Right renal cortex interstitium (tissue), 3 donors: ENCODE measurements at places on chromosomes 3 and 15.

DNA sequence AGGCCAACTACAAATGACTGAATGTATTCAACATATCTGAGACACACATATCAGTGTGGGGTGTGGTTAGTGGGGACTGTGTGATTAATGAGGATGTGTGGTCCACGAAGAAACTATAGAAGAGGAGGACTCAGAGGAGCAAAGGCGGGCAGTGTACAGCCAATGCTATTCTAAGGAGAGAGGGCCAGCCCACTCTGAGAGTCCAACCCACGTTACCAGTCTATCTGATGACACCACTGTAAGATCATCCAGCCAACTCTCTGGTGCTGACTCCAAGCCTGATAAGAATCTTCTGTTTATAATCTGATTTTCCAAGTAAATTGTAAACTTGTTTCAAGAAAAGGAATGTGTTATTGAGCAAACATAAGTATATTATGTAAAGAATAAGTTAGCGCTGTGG, 47.2 kb downstream of the MCF2L2 start:
- DNase-seq = no peak

DNA sequence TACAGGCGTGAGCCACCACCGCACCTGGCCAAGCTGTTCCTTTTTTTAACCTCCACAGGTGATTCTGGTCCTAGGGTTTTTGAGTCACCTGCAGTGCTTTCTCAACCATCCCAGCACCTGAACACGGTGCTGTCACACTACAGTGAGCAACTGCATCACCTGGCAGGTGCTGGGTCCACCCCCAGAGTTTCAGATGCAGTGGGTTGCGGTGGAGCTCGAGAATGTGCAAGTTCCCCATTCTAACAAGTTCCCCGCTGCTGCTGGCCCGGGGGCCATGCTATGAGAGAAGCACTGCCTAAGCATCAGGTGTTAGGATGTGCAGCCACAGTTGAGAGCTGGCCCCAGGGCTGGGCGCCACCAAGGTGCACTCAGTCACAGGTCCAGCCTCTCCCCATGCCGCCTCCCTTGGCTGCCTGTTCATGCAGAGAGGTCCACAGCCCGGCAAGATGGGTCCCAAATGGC, 18.0 kb downstream of the ISG20 start:
- DNase-seq = no peak

- DNase-seq = no peak
Observed at GRCh38 chr3:124401843-124402242, 328.4 kb upstream of the UMPS start.

DNA sequence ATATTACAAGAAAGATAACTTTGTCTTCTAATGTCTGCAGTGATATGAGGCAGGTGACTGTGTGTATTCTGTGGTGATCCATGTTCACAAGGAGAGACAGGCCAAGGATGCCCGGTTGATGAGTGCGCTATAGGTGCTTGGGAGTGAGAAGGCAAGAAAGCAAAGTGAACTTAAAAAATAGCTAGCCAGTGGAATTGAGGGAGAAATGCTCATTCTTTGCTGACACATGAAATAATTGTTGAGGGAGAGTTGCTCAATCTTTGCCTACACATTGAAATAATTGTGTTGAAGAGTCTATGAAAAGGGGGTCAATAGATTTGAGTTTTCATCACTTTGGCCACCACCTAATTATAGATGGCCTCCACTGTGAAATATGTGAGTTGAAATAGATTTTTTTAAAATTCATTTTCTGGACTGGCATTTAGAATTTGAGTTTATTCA, 156.3 kb downstream of the LPP start:
- DNase-seq = no peak

DNA sequence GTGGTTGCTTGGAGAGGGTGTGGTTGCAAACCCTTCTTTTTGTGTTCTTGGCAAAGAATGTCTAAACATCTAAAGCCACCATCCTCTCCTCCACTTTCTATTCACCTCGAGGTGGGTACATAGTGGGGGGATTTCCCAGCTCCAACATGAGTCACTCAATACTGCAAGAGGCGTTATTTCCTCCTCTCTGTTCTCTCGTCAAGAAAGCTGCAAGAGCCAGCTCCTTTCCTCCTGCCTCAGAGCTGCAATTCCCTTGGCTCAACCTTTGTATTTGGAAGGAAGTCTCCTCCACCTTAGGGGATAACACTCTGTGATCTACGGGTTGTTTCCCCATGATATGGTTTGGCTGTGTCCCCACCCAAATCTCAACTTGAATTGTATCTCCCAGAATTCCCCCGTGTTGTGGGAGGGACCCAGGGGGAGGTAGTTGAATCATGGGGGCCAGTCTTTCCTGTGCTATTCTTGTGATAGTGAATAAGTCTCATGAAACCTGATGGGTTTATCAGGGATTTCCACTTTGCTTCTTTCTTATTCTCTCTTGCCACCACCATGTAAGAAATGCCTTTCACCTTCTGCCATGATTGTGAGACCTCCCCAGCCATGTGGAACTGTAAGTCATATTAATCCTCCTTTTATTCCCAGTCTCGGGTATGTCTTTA, 138.4 kb downstream of the PLCL2 start:
- no peak for DNase-seq

GRCh38 chr3:38001456-38002081, 11.0 kb downstream of the VILL start:
- DNase-seq = no peak

- DNase-seq = no peak
Observed at GRCh38 chr3:140769951-140770350, 92.1 kb downstream of the TRIM42 start.

- no peak for DNase-seq
Observed at GRCh38 chr3:149104484-149104883, 18.2 kb upstream of the HLTF start.

GRCh38 chr15:58410353-58410752, 21.4 kb upstream of the LIPC start:
- peak; percentile 44 for DNase-seq

GRCh38 chr3:117586161-117586560, 876.6 kb downstream of the TUSC7 start:
- no peak for DNase-seq

DNA sequence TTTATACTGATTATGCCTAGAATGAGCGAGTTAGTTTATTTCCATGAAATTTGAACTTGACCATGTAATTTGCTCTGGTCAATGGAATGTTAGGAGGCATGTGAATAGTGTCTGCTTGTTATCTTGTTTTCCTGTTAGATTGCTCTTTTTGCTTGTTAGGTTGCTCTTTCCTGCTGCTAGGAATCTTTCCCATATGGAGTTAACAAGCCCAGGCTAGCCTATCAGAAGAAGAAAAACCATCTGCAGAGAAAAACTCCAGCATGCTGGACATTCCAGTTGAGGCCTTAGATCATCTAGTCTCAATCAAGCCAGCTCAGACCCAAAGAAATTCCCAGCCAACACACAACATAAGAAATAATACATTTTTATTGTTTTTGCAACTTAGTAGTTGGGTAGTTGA, 470.2 kb upstream of the AGTR1 start:
- DNase-seq = no peak

GRCh38 chr15:70863450-70864218, 9.7 kb upstream of the LARP6 start:
- DNase-seq = no peak

GRCh38 chr3:143506190-143506589, 342.1 kb downstream of the SLC9A9 start:
- no peak for DNase-seq

DNA sequence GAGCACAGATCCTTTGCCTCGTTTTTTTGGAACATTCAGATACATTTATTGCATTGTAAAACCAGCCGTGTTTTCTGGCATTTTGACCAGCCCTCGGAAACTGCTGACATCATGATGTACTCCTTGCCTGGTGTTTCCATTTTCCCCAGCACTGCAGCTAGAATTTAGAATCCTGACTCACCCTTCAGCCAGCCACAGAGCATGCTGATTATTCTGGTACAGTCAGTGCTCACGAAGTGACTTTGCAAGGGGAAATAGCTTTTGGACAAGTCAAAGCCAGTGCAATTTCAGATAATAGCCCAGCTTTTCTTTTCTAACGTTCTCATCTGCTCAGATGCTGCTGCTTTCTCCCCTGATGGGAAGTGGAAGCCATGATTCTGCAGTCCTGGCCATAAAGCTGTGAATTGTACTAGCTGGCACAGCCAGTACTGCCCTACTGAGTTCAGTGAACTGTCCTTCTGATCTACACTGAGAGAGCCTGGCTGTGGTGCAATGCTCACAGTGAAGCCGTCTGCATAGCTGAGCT, 12.1 kb upstream of the CNBP start:
- no peak for DNase-seq

GRCh38 chr3:59685432-59685831, 635.6 kb upstream of the CFAP20DC start:
- DNase-seq = no peak

DNA sequence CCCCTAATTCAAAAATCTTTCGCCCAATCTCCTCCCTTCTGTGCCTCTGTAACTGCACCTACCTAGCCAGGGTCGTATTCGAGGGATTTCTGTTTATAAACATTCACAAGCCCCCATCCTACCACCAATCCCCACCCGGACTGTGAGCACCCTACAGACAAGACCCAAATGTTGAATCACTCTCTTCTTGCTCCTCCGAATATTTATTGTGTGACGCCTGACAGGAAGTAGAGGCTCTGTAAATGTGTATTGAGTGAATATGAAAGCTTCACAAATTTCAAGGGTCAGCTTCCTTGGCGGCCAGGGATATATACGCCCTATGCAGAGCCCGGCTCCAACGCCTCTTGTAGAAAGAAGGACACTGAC, 1.6 kb downstream of the BDH1 start:
- no peak for DNase-seq

DNA sequence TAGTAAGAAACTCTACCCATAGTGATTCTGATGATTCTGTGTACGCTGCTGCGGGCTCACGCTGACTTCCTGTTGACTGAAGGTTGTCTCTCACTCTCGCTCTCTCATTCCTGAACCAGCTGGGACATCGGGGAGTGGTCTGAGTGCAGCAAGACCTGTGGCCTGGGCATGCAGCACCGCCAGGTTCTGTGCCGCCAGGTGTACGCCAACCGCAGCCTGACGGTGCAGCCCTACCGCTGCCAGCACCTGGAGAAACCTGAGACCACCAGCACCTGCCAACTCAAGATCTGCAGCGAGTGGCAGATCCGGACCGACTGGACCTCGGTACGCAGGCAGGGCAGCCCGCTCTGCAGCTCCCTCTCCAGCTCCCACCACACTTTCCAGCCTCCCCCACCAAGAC, 63.6 kb upstream of the NR2E3 start:
- DNase-seq = no peak

GRCh38 chr3:38640661-38641452, 8.6 kb downstream of the SCN5A start:
- DNase-seq = no peak

- DNase-seq = no peak
Observed at GRCh38 chr3:42447481-42447880, 37.1 kb upstream of the LYZL4 start.

DNA sequence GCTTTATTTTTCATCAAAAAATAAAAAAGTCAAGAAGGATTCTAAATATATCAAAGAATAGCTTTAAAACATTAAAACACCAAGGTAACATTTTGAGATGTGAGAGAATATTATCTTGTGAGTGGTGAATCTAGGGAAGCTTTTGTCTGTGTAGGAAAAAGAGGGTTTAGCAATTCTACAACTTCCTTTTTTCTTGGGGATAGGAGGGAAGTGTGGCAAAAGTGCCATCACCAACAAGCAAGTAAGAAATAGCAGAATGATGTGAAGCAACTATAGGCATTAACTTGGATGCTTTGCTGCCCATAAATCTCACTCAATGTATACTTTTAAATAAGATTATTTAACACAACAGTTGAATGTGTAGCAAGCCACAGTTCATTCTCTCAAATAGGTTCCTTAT, 57.8 kb upstream of the SUCLG2 start:
- DNase-seq = no peak

GRCh38 chr3:190213727-190214126, 93.0 kb upstream of the P3H2 start:
- DNase-seq = no peak
